ENCODE measurements at places on chromosomes 2 and 18.

GRCh38 chr2:214011676-214012075 is 399.2 kb upstream of the VWC2L start:
- no peak for DNase-seq

DNA sequence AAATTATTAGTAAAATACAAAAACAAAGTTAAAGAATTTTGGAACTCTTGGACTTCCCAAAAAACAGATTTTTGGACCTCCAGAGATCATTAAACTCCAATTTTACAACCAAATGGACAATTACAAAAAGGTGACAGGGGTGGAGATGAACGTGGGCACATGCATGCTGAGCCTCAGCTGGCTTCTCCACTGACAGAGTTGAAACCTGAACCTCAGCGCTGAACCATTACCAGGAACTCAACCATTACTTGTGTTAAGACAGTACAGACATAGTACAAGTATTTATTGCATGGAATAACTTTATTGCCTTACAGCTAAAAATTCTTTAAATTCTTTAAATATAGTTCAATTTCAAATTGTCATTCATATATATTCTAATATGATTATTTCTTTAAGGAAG is 33.0 kb upstream of the KIDINS220 start:
- no peak for DNase-seq

DNA sequence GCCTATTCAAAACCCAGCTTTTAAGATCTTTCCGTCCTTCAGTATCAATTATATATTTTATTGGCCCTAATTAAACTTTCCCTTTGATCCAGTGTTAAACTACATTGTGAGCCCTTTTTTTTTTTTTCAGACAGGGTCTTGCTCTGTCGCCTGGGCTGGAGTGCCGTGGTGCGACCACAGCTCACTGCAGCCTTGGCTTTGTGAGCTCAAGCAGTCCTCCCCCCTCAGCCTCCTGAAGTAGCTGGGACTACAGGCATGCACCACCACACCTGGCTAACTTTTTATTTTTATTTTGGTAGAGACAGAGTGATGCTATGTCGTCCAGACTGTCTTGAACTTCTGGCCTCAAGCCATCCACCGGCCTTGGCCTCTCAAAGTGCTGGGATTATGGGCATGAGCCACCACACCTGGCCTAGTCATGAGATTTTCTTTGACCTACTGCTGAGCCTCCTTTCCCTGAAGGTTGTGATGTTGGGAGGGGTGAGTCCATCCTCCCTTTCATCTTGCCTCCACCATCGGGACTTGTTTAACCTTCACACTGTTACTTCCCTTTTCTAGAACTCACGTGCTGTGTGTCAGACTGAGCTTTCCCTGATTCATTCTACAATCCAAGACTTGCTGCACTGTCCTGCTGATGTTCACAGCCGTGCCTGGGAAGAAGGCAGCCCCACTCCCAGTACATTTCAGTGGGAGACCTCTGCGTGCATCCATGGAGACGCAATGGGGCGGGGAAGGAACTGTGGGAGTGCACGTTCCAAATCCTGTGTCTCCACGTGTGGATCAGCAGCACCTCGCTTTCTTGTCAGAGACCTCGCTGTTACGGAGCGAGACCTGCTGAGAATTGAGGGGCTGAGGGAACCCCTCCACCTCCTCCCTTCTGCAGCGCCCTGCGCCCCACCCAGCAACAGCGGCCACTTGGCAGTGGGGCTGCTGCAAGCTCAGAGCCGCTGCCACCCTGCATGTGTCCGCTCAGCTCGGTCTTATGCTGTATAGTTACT is 10.8 kb downstream of the OXER1 start:
- no peak for DNase-seq

DNA sequence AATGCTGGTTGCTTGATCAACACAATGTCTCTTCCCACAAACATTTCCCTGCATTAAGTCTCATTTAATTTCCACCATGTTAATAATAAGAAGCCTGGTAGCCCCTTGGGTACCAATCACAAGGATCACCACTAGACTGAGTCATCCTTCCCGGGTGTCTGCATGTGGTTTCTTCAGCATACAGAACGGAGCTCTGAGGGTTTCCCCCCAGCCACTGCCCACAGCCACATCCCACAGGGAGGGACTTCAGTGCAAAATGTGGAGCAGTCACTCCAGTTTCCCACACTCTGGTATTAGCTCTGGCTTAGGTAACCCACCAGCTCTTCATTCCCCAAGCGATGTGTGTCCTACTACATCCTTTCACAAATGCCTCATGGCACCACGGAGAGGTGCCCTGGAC is 42.7 kb upstream of the POLE4 start:
- peak; percentile 83 for DNase-seq

DNA sequence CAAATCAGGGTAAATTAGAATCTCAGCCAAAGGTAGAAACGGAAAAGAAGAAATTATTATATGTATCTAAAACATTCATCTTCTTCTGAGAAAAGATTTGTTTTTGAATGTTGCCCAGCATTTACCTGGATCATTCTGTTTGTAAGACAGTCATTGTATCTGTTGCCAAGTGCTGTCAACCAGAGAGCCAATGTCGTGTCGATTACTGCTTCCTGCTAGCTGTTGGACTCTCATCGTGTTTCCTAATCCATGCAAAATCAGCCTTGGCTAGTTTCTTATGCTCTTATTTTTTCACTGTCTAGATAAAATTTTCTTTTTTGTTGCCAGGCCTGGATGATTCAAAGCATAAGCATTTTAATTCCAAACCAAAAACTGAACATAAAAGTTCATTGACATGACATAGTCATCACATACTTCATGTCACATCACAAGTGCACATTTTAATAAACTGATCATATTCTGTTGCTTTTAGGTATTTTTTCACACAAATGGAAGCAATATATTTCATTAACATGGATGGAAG is 202.3 kb downstream of the KCNH7 start:
- no peak for DNase-seq

GRCh38 chr2:40507432-40507831 is 55.5 kb upstream of the SLC8A1 start:
- no peak for DNase-seq

DNA sequence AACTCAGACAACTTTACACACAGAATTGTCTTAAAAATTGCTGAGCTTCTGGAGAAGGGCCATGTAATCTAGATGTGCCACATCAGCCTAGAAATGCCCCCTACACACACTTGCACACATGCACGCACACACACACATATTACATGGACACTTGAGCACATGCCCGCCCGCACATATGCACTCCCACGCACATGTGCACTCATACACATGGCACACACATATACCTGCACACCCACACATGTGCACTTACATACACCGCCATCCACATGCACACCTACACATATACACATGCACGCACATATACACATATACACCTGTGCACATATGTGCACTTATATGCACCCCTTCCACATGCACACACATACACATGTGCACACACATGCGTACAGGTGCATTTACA is 213.7 kb downstream of the SEPTIN10 start:
- no peak for DNase-seq

DNA sequence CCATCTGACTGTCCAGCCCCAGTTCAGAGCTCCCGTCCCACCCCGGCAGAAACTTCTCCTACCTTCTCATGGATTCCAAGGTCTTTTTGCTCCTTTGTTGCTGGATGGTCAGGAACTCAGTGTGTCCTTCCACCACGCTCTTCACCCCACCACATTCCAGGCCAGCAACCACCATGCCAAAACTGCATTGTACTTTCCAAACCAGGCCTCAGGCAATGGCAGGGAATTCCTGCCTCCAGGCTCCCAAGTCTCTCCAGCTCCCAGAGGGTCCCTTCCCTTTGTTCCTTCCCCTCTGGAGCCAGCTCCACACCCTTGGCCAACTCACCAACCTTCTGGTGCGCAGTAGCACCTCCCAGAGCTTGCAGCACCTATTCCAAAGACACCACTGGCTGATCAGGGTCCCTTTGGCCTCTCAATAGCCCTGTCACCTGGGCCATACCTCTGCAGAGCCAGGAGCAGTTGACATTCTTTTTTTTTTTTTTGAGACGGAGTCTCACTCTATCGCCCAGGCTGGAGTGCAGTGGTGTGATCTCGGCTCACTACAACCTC is 8.1 kb downstream of the CHMP1B start:
- peak; percentile 18 for DNase-seq

DNA sequence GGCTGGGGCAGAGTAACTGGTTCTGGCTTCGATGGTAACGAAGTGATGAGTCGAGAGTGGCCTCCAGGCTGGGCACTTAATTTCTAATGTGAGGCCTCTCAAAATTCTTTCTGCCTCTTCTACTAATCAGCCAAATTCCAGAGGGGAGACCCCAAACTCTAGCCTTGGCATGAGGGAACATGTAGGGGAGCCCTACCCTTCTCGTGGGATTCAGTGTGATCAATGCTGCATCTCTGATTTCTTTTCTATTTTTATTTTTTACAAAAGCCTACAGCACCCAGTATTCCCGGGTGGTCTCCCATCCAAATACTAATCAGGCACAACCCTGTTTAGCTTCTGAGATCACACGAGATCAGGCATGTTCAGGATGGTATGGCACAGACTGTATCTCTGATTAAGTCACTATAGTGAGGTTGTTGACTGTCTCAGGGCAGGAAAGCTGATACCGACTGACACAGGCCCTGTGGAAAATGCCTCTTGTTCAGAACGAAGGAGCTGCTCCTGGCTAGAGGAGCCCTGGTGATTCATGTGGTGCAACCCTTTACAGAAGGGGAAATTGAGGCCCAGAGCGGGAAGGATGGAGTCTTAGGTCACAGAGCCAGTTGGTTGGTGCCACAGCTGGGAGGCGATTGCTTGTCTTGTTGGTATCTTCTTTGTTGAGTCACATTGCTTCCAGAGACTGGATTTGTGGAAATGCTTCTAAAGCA is 126.3 kb upstream of the HS6ST1 start:
- DNase-seq, result no peak

GRCh38 chr2:217809736-217810135 is 193.1 kb downstream of the TNS1 start:
- DNase-seq, result no peak

- no peak for DNase-seq
These were observed 103.1 kb upstream of the MGAT5 start for GRCh38 chr2:134150760-134151159.
